Kasumi-1 (cell line): ENCODE measurements at places on chromosomes 6 and 20.

DNA sequence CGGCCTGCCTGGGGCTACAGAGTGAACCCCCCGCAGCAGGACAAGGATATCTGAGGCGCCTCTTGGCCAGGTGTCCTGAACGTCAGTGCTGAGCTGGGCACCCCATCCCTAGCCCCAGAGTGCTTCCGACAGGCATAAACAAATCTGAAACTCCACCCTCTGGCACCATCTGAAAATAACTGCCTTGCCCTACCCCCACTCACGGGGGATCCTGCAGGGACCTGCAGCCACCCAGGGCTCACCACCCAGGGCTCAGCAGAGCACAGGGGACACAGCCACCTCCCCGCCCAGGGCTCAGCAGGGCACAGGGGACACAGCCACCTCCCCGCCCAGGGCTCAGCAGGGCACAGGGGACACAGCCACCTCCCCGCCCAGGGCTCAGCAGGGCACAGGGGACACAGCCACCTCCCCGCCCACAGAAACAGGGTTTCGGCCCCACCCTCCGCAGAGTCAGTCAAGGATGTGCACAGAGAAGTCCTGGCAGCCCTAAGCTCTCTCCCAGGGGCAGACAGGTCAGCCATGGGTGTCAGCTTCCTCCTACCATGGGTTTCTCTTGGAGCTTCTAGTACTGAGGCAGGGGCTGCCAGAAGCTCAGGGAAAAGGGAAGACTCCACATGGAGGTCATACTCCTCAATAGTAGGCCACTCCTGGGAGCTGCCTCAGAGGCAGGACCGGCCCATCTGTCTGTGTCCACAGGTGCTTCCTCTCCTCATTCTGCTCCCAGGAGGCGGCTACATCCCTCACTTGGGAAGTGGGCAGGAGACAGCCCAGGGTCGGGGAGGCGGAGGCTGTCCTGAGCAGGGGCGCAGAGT lies 4.6 kb downstream of the UCKL1 start:
- DNase-seq = no peak

DNA sequence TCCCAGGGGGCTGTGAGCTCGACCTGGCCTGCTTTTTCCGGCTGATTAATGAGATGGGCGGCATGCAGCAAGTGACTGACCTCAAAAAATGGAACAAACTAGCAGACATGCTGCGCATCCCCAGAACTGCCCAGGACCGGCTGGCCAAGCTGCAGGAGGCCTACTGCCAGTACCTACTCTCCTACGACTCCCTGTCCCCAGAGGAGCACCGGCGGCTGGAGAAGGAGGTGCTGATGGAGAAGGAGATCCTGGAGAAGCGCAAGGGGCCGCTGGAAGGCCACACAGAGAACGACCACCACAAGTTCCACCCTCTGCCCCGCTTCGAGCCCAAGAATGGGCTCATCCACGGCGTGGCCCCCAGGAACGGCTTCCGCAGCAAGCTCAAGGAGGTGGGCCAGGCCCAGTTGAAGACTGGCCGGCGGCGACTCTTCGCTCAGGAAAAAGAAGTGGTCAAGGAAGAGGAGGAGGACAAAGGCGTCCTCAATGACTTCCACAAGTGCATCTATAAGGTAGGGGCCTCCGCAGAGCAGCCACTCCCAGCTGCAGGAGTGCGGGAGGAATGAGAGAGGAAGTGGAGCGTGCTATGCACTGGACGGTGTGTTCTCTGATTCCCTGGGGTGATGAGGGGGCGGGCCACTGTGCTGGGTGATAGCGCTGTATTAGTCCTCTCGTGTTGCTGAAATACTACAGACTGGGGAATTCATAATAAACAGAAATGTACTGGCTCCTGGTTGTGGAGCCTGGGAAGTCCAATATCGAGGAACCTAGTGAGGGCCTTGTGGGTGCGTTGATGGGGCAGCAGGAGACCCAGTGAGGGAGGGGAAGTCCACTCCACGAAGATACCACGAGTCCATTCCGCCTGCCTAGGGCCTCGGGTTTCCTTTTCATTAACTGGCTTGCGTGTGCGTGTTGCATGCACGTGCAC lies 161.7 kb downstream of the DTNBP1 start:
- DNase-seq = no peak

GRCh38 chr6:125586074-125586473 lies 163.4 kb upstream of the HEY2 start:
- DNase-seq = no peak

GRCh38 chr6:40714576-40715564 lies 127.7 kb upstream of the LRFN2 start:
- no peak for DNase-seq

DNA sequence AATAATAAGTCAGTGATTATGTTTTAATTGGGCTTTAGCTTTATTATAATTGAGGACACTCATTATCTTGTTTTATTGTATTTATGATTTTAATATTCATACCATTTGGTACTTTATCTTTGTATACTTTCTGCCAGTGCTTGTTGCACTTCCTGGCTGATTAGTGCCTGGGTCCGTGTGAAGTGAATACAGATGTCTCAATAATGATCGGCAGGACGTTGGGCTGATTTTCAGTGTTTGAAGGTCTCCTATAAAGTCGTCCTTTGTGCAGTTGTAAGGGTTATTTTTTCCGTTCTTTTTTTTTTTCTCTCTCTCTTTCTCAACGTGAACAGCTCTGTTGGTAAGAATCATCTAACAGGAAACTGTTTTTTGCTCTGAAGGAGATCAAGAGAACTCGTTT lies 450.0 kb upstream of the POU3F2 start:
- no peak for DNase-seq
